ENCODE measurements at places on chromosomes 3 and 15. TPM values are rescaled to one million over a fixed set of nuclear protein-coding genes. Genes with fewer than 3 reads are reported as not detected.

- no peak for DNase-seq
Observed at GRCh38 chr3:132236701-132237651, 80.2 kb upstream of the ACP3 start.

DNA sequence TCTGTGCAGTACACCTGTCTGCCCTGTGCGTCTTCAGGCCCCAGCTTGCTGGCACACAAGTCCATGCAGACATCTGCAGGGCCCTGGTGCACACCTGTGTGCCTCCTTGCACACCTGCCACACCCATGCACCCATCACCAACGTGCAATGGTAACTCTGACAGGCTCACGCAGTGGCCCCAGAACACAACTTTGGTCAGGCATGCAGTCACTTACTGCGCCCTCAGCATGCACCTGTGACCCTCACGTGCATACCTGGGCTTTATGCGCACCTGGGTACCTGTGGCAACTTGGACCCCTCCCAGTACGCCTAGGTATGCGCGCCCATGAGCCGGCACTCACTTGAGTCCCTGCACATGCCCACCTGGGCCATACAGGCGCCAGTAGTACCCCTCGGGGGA lies 1.7 kb downstream of the PLXND1 start:
- DNase-seq, result no peak

DNA sequence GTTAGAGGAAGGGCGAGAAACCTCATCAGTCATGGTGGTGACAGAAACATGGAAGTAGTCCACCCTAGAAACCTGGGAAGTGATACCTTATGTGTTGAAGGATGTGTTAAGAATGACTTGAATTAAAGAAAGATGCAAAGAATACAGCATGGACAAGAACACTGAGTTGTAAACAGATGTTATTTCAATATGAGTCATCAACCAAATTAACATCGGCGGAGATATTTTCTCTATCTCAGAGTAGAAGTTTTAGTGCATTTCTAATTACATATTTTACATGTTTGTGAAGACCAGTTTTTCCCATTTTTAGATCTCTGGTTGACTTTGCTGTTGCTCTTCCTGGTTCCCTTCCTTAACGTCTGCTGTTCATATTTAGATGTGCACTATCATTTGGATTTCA lies 268.8 kb upstream of the TBL1XR1 start:
- DNase-seq, result no peak

The TRPC1 gene
- 18.3 TPM for total RNA-seq

DNA sequence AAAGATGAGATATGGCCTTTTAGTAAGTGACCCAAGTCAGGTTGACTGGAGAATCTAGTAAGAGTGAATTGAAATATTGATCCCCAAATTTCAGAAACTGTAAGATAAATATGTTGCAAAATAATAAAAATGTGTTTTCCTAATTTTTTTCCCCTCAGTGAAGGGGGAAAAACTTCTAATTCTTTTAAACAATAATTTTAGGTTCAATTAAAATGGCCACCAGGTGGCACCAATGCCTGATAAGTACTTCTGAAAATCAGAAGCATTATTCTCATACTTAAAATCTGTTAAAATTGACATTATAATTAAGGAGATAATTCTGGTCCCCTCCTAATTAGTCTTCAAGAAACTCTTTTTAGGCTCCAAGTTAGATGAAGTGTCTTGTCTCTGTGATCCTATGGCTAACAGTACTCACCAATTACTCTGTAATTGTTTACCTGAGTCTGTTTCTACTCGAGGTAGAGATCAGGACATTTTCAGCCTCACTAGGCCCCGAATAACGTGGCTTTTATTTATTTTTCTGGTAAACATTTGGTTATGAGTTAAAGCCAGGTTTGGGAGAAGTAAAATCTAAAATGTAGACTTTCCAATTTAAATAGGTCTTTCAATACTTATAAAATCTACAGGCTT lies 52.6 kb downstream of the NMD3 start:
- DNase-seq, result no peak

DNA sequence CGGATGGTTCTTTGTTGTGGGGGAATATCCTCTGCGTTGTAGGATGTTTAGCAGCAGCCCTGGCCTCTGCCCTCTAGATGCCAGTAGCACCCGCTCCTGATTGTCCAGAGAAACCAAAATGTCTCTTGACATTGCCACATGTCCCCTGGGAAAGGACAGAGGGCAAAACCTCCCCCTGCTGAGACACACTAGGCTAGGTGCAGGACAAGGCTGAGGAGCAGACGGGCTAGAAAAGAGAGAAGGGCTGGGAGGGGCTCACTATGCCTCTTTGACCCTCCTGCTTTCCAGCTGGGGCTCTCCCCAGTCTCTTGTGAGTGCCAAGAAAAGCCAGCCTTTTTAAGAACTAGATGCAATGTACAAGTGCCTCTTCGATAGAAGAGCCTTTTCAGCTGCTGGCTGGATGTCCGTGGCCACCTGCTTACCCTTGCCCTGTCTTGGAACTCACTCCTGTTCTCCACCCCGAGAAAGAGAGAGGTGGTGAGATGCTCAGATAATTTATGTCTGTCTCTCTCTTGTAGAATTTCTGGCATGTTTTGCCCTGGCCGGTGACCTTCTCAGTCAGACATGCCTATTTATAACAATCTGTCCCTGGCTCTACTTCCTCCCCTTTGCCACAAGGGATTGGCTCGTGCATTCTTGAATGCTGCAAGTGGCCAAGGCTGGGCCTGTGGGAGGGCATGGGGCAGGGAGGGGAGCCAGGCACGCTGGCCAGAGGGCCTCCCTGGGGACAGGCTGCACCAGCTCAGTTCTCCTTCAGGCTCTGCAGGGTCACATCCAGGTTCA lies 142.6 kb downstream of the RPLP1 start:
- no peak for DNase-seq

The SSR3 gene
- 140 TPM for total RNA-seq

GRCh38 chr15:41291065-41291631 lies 41.2 kb downstream of the OIP5 start:
- no peak for DNase-seq

- DNase-seq, result no peak
Observed at GRCh38 chr15:44296625-44297524, 8.4 kb downstream of the GOLM2 start.

The OSTN gene
- total RNA-seq, result not detected

The TMC3 gene
- total RNA-seq, result not detected

The ERICH6 gene
- not detected for total RNA-seq

DNA sequence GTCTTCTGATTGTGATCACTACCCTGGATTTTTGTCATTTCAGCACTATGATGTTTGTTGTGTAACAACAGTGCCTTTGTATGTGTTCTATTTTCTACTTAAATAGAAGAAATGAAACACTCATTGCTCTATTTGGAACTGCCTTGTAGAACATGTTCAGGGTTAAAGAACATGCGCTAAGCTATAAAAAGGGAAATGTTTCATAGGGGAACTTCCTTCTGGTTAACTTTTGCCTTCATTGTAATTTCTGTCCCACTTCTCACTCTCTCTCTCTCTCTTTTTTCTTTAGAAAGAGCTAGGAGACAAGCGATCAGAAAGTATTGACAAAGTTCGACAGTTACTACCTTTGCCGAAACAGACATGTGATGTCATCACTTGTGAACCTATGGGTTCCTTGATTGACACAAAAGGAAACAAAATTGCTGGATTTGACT lies at the start of gene P2RY12:
Gene P2RY12, minus strand, starts transcription at position 13 of the 434 bp plus-strand sequence. CDS start 45,908 bp downstream, outside the sequence.
- no peak for DNase-seq

- no peak for DNase-seq
Observed at GRCh38 chr3:112786002-112786590, 60.6 kb downstream of the CD200R1L start.

DNA sequence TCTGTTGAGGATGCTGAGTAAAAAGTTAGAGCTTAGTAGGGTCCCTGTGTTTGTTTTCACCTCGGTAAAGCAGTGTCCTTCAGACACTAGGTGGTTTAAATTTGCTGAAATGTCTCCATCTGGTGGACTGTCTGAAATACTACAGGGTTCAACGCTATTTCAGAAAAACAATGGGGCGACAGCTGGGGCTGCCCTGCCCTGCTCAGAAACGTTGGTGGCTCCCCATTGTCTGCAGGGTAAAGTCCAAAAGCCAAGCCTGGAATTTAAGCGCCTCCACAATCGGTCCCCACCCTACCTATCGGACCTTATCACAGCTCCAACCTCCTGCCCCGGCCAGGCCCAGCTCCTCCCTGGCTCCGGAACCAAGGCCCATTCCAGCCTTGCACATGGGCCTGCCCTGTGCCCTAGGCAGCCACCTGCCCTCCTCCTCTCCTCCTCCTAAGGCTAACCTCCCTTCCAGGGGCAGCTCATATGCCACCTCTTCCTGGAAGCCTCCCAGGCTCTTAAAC lies 4.3 kb upstream of the TSEN2 start:
- DNase-seq, result peak; percentile 89

- DNase-seq, result no peak
Observed at GRCh38 chr15:61659566-61660190, 400.6 kb downstream of the VPS13C start.

GRCh38 chr3:67384016-67384415 lies 270.4 kb downstream of the SUCLG2 start:
- no peak for DNase-seq

- DNase-seq, result peak; percentile 8
Observed at GRCh38 chr3:39541917-39542329, 74.4 kb downstream of the MOBP start.

The RHOV gene
- total RNA-seq, result 2.1 TPM

DNA sequence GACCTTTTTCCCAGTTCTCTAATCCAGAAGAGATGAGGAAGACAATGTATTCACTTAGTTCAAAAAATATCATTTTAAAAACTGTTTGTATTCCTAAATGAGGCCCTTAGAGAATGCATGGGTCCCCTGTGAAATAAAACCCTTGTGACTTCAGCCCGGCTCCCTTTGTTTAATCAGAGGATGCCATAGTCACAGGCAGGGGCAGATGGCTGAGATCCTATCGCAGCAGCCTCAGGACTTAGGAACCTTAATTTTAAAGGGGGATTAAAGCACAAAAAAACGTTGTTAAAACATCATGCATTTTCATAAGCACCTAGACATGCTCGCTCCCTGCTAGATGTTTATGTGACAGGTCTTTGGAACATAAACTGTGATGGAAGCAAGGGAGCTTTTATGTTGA lies 176.6 kb downstream of the IL20RB start:
- DNase-seq, result no peak

The C3orf80 gene
- not detected for total RNA-seq

The RPP14 gene
- total RNA-seq, result 22.0 TPM

The PLA1A gene
- total RNA-seq, result not detected

- DNase-seq, result no peak
Observed at GRCh38 chr3:29731050-29731449, 450.2 kb downstream of the RBMS3 start.

DNA sequence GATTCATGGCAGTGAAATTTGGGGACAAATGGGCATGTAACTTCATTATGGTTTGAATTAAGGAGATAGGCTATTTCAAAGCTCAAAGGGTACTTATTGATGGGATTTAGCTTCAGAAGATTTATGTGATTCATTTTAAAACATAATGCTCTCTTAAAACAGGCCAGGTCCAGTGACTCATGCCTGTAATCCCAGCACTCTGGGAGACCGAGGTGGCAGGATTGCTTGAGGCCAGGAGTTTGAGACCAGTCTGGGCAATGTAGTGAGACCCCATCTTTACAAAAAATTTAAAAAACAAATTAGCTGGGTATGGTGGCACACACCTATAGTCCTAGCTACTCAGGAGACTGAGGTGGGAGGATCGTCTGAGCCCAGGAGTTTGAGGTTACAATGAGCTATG lies 11.5 kb downstream of the THAP10 start:
- no peak for DNase-seq

GRCh38 chr3:113968986-113969385 lies 21.2 kb downstream of the ZDHHC23 start:
- DNase-seq, result no peak

GRCh38 chr3:154522036-154522602 lies 92.1 kb upstream of the GPR149 start:
- DNase-seq, result no peak

DNA sequence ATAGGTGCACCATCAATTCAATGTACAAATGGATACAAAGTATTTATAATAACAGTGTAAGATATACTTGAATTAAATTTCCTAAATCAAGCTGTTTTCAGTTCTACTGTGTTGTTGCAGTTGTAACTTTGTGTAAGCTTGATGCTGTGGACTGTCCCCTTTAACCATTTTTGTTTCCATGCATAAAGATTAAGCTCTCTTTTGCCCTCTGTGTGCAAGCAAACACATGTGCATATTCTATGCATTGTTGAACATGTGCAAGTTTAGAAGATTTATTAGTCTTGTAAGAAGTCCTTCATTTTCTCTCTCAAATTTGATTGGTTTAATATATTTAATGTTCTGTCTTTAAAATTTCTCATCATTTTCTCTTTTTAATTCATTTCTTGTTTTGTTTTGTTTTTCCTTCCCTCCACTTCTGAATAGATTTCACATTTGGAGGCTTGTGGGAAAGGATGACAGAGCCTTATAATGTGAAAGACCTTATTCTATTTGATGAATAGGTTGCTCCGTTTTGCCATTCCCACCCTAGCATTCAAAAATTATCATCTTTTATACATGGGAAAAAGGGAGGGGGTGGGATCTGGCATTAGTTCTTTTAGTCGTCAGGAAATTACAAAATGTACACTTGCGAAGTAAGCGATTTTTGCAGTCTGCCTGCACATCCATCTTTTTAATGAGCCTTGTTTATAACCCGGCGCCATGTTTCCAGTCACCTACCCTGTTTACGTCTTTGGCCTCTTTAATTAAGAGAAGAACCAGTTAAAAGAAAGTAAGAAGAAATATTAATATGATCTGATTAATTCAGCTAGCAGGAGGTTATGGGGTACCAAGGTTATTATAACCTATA lies 961.5 kb upstream of the NR2F2 start:
- DNase-seq, result no peak

- peak; percentile 86 for DNase-seq
Observed at GRCh38 chr3:63912768-63913588, 795 bp upstream of the SCAANT1 start.

DNA sequence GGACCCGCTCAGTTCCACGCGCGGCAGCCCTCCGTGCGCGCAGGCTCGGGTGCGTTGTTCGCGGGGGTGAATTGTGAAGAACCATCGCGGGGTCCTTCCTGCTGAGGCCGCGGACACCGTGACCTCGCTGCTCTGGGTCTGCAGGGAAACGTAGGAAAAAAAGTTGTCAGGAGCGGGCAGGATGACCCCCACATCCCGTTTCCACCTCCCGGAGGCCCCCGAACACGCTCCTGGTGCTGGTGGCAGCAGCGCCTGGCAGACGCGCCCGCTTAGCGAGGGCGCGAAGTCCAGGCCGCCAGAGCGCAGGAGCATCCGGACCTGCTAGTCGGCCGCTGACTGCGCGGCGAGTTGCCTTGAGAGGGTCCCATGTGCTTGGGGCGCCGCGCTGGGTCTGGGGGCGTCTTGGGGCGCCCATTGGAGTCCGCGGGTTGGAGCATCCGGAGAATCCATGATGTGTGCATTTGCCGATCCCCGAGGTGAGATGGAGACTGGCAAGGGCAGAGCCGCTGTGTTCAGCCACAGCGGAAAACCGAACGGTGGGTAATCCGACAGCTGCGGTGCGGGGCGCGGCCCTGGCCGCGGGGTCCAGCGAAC lies 520 bp downstream of the GREM1 start:
- peak; percentile 76 for DNase-seq

The GOLGA6B gene
- 2.5 TPM for total RNA-seq

The ARL6 gene
- 5.2 TPM for total RNA-seq

The PAQR5 gene
- 3.8 TPM for total RNA-seq
